ENCODE measurements at places on chromosomes 13 and 19. TPM values are rescaled to one million over a fixed set of nuclear protein-coding genes. Genes with fewer than 3 reads are reported as not detected.

TEX29 gene
- total RNA-seq, result not detected

FUT3 gene
- not detected for total RNA-seq

CD70 gene
- 21.5 TPM for total RNA-seq

KLK4 gene
- 0.41 TPM for total RNA-seq

ZNF681 gene
- not detected for total RNA-seq

LILRB1 gene
- not detected for total RNA-seq

CD37 gene
- total RNA-seq, result not detected

DMKN gene
- total RNA-seq, result 26.7 TPM

ONECUT3 gene
- not detected for total RNA-seq

CGB1 gene
- total RNA-seq, result not detected

BORCS8 gene
- total RNA-seq, result 12.7 TPM

SEMA6B gene
- 6.7 TPM for total RNA-seq

CEACAM3 gene
- not detected for total RNA-seq

HIPK4 gene
- 0.32 TPM for total RNA-seq

R3HDM4 gene
- total RNA-seq, result 41.8 TPM

CGB2 gene
- 0.41 TPM for total RNA-seq

HIF3A gene
- not detected for total RNA-seq

TSKS gene
- not detected for total RNA-seq

FLT3 gene
- total RNA-seq, result not detected

LILRA5 gene
- not detected for total RNA-seq

ERICH6B gene
- not detected for total RNA-seq

ZSWIM4 gene
- total RNA-seq, result 6.8 TPM

ZGLP1 gene
- total RNA-seq, result 1.1 TPM

DZIP1 gene
- total RNA-seq, result 14.1 TPM

ACP5 gene
- not detected for total RNA-seq

S1PR5 gene
- 2.2 TPM for total RNA-seq

VSTM1 gene
- total RNA-seq, result not detected

DCT gene
- not detected for total RNA-seq

SMIM44 gene
- total RNA-seq, result not detected

LHB gene
- not detected for total RNA-seq

ZNF175 gene
- total RNA-seq, result 4.4 TPM

ICAM5 gene
- 0.82 TPM for total RNA-seq

HOOK2 gene
- 14.2 TPM for total RNA-seq

KRTDAP gene
- total RNA-seq, result not detected

ZFP14 gene
- total RNA-seq, result 2.5 TPM

THSD8 gene
- 8.1 TPM for total RNA-seq

DLL3 gene
- 12.3 TPM for total RNA-seq

PLEKHA4 gene
- total RNA-seq, result 2.2 TPM

CCNA1 gene
- 0.29 TPM for total RNA-seq

ZNF69 gene
- total RNA-seq, result not detected

POU2F2 gene
- total RNA-seq, result 0.22 TPM

SPACA4 gene
- not detected for total RNA-seq

ANKLE1 gene
- total RNA-seq, result 0.43 TPM

All from A549 treated with ZK216348 at 1 μM for 4 hours (cell line).